ENCODE measurements at places on chromosomes 2 and 18. TPM values are rescaled to one million over a fixed set of nuclear protein-coding genes. Genes with fewer than 3 reads are reported as not detected.
A peak's percentile ranks its signal among the peaks of the same experiment; 100 is the strongest.

DNA sequence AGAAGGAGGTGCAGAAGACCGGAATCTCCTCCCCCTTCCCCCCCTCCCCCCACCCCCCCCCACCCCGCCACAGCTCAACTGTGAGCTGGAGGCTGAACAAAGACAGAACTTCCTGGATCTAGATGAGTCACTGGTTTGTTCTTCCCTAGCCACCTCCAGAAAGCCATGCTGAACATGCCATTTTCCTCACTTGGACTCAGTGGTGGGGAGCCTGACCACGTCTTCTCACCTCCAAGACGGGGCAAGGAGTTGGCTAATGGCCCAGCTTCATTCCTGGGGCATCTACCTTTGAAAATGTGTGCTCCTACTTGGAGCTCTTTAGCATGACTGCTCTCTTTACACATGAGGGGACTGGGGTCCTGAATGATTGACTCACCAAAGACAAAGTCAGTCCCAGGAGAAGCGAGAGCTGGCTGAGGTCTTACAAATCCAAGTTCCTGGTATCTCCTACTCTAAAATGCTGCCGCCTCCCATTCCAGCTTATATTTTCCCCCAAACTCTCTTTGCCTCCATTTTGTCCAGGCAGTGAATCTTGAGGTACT, 22.6 kb upstream of the FZD5 start:
- DNase-seq = peak; percentile 37

DNA sequence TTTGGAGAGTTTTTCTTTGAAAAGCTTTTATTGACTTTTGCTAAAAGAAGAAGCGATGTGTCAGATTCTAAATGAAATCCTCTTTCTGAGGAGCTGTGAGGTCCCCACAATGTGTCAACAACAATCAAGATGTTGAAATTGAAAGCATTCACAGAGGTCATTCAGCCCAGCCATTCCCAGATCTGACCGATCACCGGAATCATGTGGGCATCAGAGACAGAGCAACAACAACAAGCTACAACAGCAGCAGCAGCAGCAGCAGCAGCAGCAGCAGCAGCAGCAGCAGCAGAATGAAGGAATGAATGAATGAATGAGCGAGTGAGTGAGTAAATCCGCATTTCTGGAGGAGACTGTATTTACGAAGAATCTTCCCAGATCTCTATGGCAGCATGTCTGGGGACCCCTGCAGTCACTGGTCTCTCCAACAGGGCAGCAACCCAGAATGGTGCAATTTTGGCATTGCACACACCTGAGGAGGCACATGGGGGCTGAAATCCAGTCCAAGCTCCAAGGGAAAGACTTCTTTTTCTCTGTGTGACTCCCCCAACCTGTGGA, 299.0 kb downstream of the MYCN start:
- DNase-seq = no peak

DNA sequence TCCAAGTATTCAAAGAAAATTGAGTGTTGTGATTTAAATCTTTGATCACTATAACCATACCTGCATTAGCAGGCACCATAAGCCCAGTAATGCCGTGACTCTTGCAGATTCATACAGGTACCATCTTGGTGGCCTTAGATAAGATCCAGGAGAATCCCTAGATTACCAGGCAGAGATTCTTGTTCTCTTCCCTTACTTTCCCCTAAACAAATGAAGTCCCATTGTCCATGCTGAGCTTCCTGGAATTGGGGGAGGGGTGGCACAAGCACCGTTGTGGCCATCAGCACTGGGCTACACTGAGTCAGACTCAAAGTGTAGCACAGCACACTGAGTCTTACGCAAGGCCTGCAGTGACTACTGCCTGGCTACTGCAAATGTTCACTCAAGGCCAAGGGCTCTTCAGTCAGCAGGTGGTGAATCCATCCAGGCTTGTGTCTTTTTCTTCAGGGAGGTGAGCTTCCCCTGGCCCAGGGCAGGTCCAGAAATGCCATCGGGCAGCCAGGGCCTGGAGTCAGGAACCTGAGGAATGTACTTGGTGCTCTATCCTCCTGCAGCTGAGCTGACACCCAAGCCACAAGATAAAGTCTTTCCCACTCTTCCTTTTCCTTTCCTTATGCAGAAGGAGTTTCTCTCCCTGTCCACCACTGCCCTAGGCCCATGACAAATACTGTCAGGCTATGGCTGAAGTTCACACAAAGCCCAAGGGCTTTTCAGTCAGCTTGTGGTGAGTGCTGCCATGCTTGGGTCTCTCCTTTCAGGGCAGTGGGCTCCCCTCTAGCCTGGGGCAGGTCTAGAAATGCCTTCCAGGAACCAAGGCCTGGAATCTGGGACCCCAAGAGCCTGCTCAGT, 52.6 kb downstream of the CD28 start:
- DNase-seq = no peak

GRCh38 chr2:109511168-109511567, 102.6 kb downstream of the SEPTIN10 start:
- no peak for DNase-seq

DNA sequence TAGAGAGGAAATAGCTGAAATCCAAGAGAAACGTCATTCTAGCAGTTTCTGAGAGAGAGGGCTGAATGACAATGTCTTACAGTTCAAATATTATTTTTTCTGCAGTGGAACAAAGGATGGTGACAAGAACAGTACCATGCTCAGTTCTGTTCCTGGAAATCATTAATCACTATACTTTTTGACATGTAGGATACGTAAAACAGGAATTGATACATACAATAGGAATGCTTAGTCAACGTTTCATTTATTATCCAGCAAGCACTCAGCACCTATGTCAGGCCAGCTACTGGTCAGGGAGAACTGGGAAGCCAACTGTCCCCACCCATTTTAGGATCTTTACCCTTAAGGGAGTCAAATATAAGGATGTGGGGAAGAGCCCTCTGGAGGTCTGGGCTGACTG, 114.7 kb downstream of the DHRS9 start:
- DNase-seq = no peak

GRCh38 chr2:101253013-101253702, 472 bp downstream of the CNOT11 start:
- peak; percentile 70 for DNase-seq

MOCOS gene
- under 0.01 TPM for total RNA-seq

GRCh38 chr2:55519938-55520885, 694 bp downstream of the CFAP36 start:
- DNase-seq = peak; percentile 16

DNA sequence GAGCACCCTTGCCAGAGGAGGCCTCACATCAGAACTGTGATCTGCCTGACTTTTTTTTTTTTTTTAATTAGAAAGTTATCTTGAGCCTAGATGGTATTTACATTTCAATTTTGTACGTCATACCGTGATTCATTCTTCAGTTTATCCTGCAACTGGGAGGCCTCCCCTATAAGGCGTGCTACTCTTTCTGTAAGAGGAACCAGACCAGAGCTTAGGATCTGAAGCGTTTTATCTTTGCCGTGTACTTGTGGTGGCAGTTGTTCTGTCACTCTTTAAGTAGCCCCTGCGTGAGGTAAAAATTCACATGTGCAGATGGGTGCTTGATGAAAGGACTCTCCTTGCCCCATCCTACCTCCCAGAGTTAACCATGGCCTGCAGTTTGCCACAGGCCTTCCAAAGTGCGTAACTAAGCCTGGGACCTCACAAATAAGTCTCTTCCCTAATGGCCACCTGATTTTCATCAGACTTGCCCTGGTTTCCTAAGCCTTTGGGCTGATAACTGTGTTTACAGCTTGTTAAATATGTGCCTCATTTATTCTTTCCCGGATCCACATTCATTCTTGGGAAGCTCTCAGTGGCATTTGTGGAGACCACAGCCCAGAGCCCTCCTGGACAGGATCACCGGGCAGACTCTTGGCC, 96.0 kb downstream of the MTCL1 start:
- DNase-seq = no peak

- no peak for DNase-seq
Measured at GRCh38 chr2:99961196-99961913, 181.0 kb downstream of the AFF3 start.

- no peak for DNase-seq
Measured at GRCh38 chr2:5686068-5686467, 6.1 kb upstream of the SOX11 start.

DNA sequence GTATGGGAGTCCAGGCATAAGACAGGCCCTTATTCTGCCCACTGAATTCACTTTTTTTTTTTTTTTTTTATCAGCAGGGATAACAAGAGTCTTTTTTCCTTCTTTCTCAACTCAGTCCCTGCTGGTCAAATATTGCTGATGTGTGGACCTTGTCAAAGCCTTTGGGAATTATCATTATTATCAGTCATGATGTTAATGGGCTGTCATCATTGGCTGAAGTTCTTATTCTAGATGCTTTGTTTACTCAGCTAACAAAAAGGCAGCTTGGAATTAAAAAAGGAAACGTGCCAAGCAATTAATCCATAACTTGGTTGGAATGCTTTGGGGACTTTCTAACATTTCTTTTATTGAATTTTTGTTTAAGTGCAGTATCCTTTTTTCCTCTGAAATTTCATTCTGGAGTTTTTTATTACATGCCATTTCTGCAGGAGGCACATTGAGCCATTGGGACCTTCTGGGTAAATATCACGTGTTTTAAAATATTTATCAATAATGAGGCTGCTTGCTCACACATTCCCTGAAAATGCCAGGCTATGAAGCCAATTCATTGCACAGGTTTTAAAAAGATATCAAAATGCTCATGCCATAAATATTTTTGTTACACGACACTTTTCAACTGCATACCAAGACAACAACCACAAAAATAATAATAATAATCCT, 246.3 kb downstream of the TXNL1 start:
- no peak for DNase-seq

All from hematopoietic multipotent progenitor cell (in vitro differentiated cells).